ENCODE measurements at places on chromosomes 1 and 21. TPM values are rescaled to one million over a fixed set of nuclear protein-coding genes. Genes with fewer than 3 reads are reported as not detected.

Gene TSPAN2
- 3.7 TPM for total RNA-seq

Gene MSH4
- total RNA-seq, result not detected

Gene RYR2
- total RNA-seq, result 1.7 TPM

Gene AADACL3
- not detected for total RNA-seq

Gene NBPF4
- not detected for total RNA-seq

Gene KRTAP12-4
- not detected for total RNA-seq

Gene HMGCL
- total RNA-seq, result 34.5 TPM

Gene CD244
- not detected for total RNA-seq

Gene ELAVL4
- total RNA-seq, result 0.17 TPM

Gene DIPK1A
- total RNA-seq, result 25.7 TPM

Gene SPRR2B
- total RNA-seq, result not detected

Gene GUCA2B
- not detected for total RNA-seq

Gene NSL1
- 51.2 TPM for total RNA-seq

Measured in H4 (cell line).